ENCODE measurements at places on chromosomes 3 and 15.

GRCh38 chr3:64647825-64648224 is 40.0 kb downstream of the ADAMTS9 start:
- DNase-seq, result no peak

- DNase-seq, result no peak
Observed at GRCh38 chr3:11367143-11367693, 95.0 kb downstream of the ATG7 start.

- DNase-seq, result no peak
Observed at GRCh38 chr15:92648190-92648875, 7.2 kb downstream of the FAM174B start.

- no peak for DNase-seq
Observed at GRCh38 chr3:114770874-114771273, 376.2 kb downstream of the ZBTB20 start.

DNA sequence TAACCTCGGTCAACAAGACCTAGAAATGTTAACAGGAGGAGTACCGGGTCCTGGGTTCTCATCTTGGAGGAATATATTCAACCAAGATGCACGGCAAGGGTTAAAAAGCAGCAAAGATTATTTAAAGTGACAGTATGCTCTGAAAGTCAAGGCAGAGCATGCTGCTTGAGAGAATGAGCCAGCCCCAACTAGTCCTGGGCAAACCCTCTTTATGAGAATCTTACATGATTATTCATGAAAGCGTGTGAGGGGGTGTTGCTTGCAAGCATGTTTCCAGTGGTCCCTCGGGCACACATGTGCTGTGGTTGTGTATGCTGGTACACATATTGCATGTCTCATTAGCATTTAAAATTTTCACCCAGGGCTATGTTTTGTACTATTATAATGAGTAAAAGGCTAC is 1445.6 kb downstream of the SI start:
- DNase-seq, result no peak

DNA sequence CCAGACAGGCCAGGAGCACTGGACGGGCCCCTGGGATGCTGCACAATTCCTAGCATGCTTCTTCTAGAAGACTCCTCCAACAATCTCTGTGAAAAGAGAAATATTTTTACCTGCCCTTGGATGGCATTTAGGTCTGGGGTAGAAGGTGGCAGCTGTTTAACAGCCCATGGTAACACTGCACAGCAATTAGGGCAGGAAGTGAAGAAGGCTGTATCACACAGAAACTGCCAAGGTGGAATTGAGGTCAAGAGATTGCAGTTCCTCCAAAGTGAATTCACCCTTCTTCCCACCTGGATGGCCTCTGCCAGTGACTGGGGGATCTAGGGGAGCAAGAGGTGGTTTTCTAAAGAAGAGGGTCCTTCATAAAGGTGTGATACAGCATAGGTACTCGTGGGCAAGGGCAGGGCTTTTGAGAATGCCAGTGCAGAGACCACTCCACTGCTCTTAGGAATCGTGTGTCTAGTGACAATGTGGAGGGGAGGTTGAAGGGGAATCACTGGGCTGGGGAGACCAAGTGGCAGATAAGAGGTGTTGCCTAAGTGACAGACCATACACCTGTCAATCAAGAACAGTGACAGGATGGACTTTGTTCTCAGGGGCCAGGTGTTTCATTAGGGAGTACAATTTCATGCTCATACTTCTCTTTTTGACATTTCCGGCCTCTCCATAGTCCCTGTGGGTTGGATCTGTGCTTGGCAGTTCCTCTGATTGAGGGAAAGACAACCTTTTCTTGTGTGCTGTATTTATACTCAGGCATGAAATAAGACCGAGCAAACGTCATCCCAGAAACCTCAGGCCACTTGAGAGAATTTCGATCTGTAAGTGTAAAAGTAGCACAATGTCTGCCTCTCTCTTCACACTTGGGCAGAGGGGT is 83.5 kb upstream of the BCL6 start:
- no peak for DNase-seq

GRCh38 chr15:101121511-101122090 is 130.2 kb downstream of the CHSY1 start:
- no peak for DNase-seq

- no peak for DNase-seq
Observed at GRCh38 chr15:34616613-34617012, 33.2 kb upstream of the GOLGA8B start.

GRCh38 chr15:27693280-27693679 is 405.8 kb downstream of the OCA2 start:
- no peak for DNase-seq

DNA sequence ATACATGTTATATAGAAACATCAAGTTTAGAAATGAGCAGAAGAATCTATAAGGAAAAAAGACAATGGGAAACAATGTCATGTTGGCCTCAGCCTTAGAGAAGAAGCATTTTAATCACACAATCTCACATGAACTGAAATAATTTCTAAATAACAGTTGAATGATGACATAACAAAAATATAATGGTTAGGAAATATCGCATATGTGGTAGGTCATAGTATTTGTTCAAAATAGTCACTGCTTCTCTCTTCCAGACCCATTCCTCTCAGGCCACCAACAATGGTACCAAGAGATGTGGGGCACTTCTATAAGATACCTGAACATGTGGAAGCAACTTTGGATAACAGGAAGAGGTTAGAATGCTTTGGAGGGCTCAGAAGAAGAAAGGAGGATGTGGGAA is 195.7 kb upstream of the PDZRN3 start:
- DNase-seq, result no peak

DNA sequence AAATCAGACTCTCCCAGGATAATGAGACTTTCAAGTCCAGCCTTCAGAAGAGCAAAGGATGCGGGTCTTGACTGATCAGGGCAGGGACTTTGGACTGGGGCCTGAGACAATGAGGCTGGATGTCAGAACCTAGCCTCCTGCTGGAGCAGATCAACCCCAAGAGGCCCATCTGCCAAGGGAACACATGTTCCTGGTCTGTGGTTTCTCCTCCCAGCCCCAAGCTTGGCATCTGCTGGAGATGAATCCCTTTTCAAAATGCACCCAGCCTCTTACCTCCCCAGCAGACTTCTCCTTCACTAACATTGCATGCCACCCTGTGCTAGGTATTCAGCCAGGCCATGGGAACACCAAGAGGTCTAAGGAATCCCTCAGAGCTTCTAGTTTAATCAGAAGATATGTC is 43.7 kb upstream of the MFGE8 start:
- DNase-seq, result no peak

GRCh38 chr15:73930371-73930770 is 4.1 kb downstream of the LOXL1 start:
- DNase-seq, result no peak

- no peak for DNase-seq
Observed at GRCh38 chr3:168812234-168812633, 716.5 kb upstream of the GOLIM4 start.

GRCh38 chr15:58260725-58261267 is 122.6 kb downstream of the AQP9 start:
- no peak for DNase-seq

GRCh38 chr3:185208823-185209222 is 45.0 kb downstream of the EHHADH start:
- no peak for DNase-seq

DNA sequence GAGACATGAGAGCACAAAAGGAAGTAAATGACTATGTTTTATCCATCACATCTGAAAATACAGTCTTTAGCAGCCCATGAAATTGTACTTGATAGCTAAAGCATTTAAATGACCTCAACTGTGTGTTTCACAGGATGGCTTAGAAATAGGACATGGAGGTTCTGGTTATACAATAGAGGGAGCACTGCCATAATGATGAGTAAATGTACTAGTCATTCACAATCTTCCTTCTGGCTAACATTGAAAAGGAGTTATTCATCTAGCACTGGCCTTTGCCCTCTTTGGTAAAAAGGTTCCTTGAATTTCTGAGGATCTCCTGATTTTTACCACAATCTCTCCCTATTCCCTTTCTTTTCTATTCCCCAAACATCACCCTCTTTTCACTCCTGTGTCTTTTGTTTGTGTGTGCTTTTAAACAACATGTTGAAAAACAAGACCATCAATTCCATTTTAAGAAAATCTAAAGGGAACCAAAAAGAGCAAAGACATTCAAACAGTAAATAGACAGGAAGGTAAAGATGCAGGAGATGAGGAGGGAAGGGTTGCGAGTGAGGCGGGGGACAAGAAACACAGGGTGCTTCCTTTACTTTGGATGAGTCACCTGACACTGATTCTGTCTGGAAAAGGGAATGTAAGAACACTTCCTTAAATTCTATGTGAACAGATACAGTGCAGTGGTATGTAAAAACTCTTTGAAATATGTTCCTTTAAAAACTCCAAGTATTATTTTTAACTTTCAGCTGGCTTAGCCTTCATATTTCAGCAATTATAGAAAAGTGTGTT is 619.0 kb downstream of the MECOM start:
- DNase-seq, result no peak

- no peak for DNase-seq
Observed at GRCh38 chr3:28923994-28924393, 356.9 kb upstream of the RBMS3 start.

- DNase-seq, result no peak
Observed at GRCh38 chr15:68151277-68151676, 53.9 kb downstream of the CALML4 start.

- peak; percentile 95 for DNase-seq
Observed at GRCh38 chr3:32684800-32685542, at the start of gene CNOT10. Gene CNOT10 (plus strand): TSS chr3:32685188. CDS start chr3:32685461, 273 bp downstream.

DNA sequence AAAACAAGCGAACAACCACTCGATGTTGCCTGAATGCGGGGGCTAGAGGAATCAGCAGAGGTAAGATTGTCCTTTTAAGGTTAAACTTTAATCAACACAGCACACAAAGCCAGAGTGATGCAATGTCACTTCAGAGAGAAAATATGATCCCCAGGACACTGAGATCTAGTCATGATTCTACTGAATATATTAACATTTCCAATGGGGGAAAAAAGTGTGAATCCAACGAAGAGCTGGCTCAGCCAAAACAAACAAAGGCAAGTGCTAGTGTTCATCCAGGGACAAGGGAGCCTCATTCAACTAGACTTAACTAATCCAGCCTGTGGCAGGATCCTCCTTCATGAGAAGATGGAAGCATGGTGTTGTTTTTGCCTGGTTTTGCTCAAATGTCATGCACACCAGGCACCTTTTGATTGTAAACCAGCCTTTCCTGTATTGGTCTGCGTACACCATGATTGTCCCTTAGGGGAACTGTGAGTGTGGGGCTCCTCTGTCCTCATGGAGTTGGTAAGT is 35.8 kb downstream of the SCG5 start:
- no peak for DNase-seq

DNA sequence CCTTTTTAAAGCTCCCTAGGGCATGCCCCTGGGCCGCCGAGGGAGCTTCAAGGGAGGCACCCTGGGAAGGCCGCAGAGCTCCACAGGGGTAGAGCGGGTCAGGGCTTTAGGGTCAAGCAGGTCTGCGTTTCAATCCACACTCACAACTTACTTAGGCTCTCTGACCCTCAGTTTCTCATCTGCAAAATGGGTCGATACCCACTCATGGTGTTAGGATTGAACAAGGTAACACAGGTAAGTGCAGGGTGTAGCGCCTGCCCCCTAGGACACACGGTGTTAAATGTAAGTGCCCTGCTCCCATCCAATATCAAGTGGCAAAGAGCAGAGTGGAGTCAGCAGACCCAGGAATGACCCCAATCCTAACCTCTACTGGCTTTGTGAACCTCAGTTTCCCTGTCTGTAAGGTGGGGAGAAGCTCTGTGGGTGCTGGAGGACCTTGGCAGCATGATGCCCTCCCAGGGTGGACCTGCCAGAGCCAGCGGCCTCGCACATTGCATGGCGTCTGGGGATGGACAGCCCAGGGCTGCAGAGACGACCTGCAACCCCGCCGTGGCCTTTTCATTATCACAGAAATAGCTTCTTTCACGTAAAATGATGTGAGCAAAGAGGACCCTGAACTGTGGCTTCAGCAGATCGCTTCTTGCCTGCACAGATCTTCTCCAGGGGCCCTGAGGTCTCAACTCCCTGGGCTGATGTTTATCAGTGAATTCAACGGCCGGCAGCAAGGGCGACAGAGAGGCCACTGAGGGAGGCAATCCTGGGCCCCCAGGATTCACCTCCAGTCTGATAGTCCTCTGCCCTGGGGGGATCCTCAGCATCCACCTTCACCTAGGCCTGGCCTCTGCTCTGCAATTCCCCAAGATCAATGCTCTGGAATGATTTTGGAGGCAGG is 138.5 kb downstream of the CHSY1 start:
- no peak for DNase-seq

GRCh38 chr3:172124271-172124670 is 84.9 kb downstream of the FNDC3B start:
- no peak for DNase-seq

GRCh38 chr3:14474363-14475081 is 65.6 kb downstream of the GRIP2 start:
- no peak for DNase-seq

DNA sequence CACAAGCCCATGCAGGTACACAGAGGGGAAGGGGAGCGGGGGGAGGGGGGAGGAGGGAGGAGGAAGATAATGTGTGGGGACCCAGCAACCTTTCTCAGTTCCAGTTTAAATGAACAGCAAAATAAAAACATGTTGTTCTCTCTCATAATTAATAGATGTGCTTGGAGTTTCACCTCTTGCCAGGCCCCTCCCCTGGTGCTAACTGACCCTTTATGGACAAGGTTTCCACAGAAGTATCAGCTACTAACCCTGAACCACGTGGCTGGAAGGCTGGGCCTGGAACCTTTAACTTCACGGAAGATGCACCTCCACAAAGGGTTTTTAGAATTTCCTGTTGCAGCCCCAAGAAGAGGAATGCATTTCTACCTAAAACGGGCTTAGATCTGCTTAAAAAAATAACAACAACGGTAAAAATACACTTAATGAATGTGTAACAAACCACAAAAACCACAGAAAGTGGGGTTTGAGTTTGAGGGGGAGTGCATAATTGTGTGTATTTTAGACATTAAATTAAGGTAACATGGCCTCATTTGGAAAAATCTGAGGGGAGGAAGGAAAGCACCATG is 14.8 kb upstream of the SMAD3 start:
- DNase-seq, result no peak

GRCh38 chr15:83999396-84000135 is 236.0 kb upstream of the GOLGA6L4 start:
- no peak for DNase-seq

- DNase-seq, result no peak
Observed at GRCh38 chr3:180875124-180875698, 37.3 kb upstream of the FXR1 start.

- no peak for DNase-seq
Observed at GRCh38 chr15:60121845-60122244, 117.7 kb downstream of the FOXB1 start.

DNA sequence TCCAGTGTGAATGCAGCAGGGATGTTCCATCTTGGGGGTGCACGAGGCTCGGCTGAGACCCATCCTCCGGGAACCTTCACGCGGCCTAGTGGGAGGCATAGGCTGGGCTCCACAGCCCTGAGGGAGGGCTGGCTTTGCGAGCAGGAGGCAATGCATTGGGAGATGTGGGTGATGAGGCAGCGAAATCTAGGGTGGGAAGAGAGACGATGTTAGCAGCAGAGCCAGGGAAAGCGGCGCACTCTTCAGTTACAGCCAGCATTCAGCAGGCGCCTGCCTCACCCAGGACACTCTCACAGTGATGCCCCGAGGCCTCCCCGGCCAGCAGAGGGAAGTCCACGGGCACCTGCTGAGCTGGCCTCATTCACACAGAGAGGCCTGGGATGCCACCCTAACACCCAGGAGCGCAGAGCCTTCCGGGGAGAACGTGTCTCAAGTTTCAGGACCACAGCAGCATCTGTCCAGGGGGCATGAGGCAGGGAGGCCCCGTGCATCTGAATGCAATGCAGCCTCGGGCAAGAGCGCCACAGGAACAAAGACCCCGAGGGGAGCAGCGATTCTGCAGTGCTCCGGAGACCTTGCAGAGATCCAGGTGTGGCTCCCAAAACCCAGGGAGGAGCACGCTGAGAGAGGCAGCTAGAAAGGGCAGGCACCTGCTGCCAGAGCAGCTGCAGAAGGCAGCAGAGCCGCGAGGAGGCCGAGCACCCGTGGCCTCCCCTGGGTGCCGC is 102.4 kb downstream of the NUP210 start:
- no peak for DNase-seq

Data from CD4-positive, alpha-beta T cell treated with Interleukin-6 at 100 ng/mL for 8 hours (primary cell).